ENCODE measurements at places on chromosomes 6 and 20.

DNA sequence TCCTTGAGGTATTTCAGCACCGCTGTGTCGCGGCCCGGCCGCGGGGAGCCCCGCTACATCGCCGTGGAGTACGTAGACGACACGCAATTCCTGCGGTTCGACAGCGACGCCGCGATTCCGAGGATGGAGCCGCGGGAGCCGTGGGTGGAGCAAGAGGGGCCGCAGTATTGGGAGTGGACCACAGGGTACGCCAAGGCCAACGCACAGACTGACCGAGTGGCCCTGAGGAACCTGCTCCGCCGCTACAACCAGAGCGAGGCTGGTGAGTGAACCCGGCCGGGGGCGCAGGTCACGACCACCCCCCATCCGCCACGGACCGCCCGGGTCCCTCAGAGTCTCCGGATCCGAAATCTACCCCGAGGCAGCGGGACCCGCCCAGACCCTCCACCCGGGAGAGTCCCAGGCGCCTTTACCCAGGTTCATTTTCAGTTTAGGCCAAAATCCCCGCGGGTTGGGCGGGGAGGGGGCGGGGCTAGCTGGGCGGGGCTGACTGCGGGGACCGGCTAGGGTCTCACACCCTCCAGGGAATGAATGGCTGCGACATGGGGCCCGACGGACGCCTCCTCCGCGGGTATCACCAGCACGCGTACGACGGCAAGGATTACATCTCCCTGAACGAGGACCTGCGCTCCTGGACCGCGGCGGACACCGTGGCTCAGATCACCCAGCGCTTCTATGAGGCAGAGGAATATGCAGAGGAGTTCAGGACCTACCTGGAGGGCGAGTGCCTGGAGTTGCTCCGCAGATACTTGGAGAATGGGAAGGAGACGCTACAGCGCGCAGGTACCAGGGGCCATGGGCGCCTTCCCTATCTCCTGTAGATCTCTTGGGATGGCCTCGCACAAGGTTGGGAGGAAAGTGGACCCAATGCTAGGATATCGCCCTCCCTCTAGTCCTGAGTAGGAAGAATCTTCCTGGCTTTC, 693 bp downstream of the HLA-F start:
- DNase-seq = no peak

DNA sequence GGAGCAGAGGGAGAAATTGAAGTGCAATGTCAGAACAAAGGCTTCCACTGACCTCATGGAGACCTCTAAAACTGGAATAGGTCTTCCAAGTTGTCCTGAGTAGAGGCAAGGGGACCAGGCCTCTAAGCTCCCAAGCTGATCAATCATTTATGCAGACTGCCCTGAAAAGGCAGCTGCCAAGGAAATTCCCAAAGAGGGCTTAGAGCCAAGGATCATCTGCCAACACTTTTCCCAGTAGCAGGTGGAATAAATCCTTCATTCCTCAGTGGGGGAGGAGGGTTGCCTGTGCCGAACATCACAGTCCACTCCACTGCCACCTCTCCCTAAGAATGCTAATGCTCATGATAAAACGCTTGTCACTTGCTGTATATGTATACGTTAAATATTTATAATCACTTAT, 29.3 kb upstream of the RALY start:
- DNase-seq = no peak

GRCh38 chr6:42263165-42263728, 45.6 kb upstream of the MRPS10 start:
- DNase-seq = no peak

- no peak for DNase-seq
Measured at GRCh38 chr6:141097471-141097870, 1035.3 kb upstream of the GJE1 start.

DNA sequence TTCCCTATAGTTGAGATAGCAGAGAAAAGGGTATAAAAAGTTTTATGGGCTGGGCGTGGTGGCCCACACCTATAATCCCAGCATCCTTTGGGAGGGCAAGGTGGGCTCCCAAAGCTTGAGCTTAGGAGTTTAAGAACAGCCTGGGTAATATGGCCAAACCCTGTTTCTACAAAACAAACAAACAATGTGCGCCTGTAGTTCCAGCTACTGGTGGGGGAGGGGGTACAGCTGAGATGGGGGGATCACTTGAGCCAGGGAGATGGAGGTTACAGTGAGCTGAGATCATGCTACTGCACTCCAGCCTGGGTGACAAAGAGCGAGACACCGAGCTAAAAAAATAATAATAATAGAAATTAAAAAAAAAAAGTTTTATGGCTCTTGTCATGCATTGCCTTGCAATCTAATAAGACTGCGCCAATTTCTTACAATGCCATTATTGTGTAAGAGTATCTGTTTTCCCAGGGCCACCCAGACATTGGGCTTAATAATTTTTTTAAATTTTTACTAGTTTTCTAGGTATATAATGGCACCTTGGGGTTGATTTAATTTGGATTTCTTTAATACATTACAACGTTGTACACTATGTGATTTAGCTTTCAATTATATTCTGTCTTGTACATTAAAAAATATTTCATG, 3.9 kb downstream of the ACSS2 start:
- no peak for DNase-seq

- DNase-seq = no peak
Measured at GRCh38 chr6:8657522-8657921, 222.2 kb upstream of the SLC35B3 start.

Data from NCI-H69 (cell line).